ENCODE measurements at places on chromosomes 16 and 17.

DNA sequence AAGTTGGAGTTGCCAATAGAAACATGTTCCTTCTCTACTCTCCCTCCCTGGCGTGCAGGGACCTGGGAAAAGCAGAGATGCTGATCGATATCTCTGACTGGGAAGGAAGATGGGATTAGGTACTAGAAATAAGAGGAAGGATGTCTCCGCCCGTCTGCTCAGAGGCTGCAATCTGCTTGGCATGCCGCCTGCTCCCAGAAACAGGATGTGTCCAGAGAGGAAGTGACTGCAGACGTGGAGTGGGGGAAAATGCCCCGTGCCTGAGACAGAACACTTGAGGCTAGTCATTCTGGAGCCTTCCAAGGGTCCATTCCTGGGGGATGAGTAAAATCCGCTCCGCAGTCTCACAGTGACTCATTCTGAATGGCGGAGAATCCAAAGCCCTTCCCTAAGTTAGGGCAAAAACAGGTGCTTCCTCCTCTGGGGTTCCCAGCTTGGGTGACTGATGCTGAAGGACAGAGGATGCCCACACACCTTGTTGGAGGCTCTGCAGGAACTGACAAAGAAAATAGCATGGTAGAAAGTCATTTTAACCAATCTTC is 45.0 kb upstream of the SMURF2 start:
- peak; percentile 71 for DNase-seq

GRCh38 chr16:3655396-3656159 is 1.1 kb downstream of the DNASE1 start:
- DNase-seq, result no peak

DNA sequence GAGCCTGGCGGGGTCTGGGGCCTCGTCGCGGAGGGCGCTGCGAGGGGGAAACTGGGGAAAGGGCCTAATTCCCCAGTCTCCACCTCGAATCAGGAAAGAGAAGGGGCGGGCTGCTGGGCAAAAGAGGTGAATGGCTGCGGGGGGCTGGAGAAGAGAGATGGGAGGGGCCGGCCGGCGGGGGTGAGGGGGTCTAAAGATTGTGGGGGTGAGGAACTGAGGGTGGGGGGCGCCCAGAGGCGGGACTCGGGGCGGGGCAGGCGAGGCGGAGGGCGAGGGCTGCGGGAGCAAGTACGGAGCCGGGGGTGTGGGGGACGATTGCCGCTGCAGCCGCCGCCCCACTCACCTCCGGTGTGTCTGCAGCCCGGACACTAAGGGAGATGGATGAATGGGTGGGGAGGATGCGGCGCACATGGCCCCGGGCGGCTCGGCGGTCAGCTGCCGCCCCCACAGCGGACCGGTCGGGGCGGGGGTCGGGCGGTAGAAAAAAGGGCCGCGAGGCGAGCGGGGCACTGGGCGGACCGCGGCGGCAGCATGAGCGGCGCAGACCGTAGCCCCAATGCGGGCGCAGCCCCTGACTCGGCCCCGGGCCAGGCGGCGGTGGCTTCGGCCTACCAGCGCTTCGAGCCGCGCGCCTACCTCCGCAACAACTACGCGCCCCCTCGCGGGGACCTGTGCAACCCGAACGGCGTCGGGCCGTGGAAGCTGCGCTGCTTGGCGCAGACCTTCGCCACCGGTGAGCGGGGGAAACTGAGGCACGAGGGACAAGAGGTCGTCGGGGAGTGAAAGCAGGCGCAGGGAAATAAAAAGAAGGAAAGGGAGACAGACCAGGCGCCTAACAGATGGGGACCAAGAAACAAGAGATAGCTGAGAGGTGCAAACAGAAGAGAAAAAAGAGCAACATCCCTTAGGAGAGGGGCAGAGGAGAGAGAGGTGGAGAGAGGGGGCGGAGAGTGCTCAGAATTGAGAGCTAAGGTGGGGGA is at the start of gene PNMT:
PNMT (plus strand) TSS at position 509 of the 980 bp plus-strand sequence; CDS start at position 532, 23 bp downstream.
- peak; percentile 57 for DNase-seq

DNA sequence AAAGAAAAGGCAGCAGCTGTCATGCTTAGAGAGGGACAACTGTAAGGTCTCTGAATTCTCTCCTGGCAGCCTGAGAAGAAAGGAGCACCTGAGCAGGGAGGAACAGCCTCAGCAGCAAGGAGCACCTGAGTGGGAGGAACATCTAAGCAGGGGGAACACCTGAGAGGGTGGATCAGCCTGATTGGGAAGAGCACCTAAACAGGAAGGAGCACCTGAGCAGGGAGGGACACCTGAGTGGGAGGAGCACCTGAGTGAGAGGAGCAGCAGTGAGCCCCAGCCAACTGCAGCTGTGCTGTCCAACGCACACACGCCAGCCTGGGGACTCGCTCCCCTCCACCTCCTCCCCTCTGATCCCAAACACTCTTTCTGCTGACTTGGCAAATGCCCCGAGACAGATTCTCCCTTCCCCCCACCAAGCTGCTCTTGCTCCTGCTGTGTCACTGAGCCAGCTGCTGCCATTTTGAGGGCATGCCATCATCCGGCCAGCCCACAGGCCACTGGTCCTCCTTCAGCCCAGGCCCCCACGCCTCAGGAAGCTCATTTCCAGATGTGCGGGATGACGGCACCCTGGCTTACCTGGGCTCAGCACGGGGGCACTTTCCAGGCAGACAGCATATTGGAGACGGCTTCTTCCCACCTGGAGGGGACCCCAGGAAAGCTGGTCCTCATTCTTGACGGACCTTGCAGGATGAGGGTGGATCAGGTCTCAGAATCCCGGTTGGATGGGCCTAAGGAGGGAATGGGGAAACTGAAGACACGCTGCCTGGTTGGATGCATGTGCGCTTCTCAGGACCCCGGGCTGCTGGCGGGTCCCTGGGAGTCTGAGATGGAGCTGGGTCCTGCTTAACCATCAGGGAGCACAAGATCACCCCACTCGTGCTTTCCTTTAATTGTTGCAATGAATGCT is 57.7 kb upstream of the RBFOX3 start:
- no peak for DNase-seq

DNA sequence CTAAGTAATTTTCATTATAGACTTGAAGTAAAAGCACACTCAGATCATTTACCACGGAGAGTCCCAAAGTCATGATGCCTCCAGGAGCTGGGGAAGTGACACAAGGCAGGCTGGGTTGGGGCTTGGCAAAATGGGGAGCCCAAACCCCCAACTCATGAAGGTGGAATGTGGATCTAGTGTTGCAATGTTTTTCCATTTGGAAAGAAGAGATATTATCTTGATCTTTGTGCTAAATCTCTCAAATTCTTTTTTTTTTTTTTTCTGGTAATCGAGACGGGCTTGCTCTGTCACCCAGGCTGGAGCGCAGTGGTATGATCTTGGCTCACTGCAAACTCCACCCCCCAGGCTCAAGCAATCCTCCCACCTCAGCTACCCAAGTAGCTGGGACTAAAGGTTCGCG is 7.5 kb upstream of the KCNG4 start:
- DNase-seq, result no peak

- no peak for DNase-seq
These were observed 33.2 kb downstream of the RBFOX3 start for GRCh38 chr17:79577485-79578187.

DNA sequence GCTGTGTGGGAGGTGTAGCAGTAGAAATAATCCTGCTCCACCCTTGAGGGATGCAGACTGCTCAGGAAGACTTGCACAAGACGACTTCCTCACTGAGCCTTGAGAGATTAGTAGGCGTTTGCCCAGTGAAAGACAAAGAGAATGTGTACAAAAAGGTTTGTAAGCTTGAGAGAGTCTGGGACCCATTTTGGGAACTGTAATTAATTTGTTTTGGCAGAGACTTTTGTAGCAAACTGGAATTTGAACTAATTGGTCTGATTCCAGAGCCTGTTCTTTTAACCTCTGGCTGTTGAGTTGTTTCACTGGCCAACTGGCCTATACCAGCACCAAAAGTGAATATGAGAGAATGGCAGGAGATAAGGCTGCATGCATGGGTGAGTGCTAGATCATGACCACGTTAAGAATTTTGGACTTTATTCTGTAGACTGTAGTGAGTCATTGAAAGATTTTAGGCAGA is 75.5 kb downstream of the AATF start:
- no peak for DNase-seq

- DNase-seq, result no peak
These were observed 12.2 kb downstream of the TSPOAP1 start for GRCh38 chr17:58316260-58316960.

DNA sequence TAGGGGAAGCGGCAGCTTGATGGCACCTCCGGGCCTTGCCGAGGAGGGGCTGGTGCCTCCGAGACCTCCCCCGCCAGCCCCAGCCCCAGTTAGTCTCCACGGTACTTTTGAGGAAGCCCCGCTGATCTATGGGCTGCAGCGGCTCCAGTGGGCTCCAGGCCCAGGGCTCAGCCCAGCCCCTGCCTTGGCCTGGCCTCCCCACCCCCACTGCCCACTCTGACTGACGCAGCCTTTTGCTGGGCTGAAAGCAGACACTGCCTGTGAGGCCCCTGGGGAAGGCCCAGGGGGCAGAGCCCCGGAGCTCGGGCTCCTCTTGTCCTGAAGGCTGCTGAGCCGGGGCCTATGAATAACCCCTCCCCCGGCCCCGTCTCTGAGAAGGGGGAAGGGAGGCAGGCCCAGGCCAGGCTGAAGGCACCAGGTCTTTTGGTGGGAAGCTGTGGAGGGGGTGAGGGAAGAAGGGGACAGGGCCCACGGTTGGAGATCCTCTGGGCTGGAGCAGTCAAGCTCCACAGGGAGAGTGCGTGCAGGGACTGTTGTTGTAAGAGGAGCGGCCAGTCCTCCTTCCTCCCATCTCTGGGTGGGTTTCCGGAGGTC is 7.5 kb upstream of the SMTNL2 start:
- no peak for DNase-seq

GRCh38 chr17:83200231-83200699 is 120.9 kb downstream of the METRNL start:
- no peak for DNase-seq

DNA sequence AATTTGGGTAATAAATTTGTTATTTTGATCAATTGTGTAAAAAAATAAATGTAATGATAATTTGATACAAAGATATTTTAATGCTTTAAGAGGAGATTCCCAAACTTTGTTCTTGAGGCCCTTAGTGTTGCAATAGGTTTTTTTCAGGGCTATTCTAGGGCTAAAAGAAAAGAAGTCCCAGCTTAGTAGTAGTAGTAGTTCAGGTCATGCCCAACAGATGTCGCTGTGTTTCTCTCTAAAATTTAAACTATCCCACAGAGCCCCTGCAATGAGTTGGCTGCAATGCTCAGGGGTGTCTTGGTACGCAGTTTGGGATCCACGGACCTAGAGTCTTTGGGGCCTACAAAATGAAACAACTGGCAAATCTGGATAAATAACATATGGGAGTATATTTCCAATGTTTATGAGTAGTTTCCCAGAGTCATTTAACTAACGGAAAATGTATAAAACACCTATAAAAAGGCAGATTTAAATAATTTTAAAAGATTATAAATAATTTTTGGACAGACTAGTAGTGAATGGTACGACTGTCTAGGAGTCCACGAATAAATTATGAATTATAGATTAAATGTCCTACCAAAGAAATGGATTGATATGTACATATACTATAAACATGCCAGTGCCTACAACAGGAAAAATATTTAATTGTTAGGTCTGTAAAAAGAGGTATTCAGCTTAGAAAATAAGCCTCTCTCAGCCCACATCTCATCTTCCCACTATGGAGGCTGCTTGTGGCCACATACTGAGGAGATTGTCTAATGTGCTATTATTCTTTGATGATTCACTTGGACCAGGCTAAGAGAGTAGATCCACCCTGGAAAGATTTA is 228.5 kb upstream of the PMFBP1 start:
- peak; percentile 68 for DNase-seq

DNA sequence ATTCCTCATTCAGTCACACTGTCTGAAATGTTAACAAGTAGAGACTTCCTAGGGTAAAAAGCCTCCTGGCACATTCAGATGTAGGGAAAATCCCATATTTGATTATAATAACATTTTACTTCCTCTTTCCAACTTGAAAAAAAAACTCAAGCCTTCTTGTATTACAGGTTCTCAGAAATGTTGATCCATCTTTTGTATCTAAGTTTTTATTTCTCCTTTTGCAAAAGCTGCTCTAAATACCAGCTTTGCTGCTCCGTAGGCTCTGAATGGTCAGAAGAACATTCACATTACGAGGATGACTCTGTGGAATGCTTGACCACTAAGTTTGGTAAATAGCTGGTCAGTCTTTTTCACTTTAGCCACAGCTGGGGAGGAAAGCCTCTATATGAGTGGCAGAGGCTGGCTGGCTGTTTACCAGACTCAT is 13.2 kb upstream of the HEATR6 start:
- DNase-seq, result no peak

GRCh38 chr17:76353004-76353598 is 615 bp downstream of the PRPSAP1 start:
- no peak for DNase-seq

- no peak for DNase-seq
These were observed 21.4 kb downstream of the RPTOR start for GRCh38 chr17:80566054-80566400.

- DNase-seq, result no peak
These were observed 49.7 kb upstream of the CCL2 start for GRCh38 chr17:34205401-34205800.

DNA sequence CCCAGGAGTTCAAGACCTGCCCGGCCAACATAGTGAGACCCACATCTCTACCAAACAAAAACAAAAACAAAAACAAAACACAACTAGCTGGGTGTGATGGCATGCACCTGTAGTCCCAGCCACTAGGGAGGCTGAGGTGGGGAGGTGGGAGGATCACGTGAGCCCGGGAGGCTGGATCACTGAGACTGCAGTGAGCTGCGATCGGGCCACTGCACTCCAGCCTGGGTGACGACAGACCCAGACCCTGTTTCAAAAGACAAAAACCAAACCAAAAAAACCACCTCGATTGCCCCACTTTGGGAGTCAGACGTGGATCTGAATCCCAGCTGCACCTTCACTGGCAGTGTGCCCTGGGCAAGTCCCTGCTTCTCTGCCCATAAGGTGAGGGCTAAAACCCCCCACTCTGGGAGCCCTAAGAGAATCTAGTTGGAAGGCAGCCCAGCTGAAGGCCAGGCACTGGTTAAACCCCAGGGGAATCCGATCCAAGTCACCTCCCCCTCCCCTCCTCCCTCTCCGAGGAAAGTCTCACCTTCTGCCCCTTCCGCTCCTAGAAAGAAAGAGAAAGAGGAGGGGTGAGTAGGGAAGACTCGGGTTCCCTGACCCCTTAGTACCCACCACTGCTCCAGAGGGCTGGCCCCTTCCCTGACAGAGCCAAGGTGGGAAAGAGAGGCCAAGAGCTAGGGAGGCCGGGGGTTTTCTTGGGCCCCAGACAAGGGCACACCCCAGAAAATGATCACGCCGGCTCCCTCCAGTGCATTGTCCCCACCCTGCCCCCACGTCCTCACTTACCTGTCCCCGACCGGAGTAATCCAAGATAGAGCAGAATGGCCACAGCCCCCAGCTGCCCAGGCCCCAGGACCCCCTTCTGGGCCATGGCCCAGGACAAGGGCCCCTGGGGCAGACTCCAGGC is 647 bp downstream of the PRSS8 start:
- DNase-seq, result no peak

- no peak for DNase-seq
These were observed at the start of gene CSF3 for GRCh38 chr17:40015005-40015997. CSF3 (plus strand) TSS chr17:40015440; CDS start chr17:40015475, 35 bp downstream.

DNA sequence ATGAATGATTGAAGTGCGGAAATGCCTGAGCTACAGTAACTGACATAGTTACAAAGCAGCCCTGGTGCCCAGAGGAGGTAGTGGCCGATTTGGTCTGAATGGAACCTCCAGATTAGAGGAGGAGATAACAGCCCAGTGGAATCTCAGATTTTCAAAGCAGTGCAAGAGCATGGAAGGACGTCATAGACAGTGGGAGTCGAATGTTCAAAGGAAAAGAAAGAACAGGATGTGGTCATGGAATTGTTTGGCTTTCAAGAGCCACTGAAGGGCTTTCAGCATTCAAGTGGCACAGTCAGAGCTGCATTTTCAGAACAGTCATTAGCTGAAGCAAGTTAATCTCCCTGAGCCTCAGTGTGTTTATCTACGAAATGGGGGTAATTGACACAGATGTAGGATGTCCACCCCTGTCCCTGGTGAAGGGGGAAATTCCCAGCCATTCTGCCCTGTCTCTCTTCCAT is 104.6 kb upstream of the CACNG3 start:
- DNase-seq, result no peak

All from muscle of arm (tissue), 14 donors.